ENCODE measurements at places on chromosomes 3 and 15.
A peak's percentile ranks its signal among the peaks of the same experiment; 100 is the strongest.

- H3K27ac ChIP-seq = no peak overlapping the region
- peak; percentile 49 for DNase-seq
- no peaks in the 10 kb centered on the region for H3K27me3 ChIP-seq
- no peaks in the 10 kb centered on the region for H3K36me3 ChIP-seq
- no peaks in the 10 kb centered on the region for H3K4me1 ChIP-seq
Measured at GRCh38 chr15:71792521-71792920, 17.8 kb upstream of the NR2E3 start.

DNA sequence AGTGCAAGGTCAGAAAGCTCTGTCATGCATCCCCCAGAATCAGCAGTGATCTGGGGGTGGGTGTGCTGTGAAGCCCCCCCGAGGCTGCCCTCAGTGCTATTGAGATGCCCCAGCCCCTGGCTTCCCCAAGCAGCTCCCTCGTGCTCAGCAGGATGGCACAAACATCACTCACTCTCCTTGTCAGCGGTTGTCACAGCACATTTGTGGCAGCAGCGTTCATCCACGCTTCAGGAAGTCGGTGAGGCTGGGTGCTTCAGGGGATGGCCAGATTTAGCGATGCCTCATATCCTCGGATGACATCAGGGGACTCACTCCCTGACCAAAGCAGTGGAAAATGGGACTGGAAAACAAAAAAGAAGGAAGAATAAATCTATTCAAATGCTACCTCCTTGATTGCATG lies 54.4 kb upstream of the SLC6A11 start:
- no peak for DNase-seq
- no peak overlapping the region for H3K27ac ChIP-seq
- H3K4me1 ChIP-seq = no peaks in the 10 kb centered on the region
- no peaks in the 10 kb centered on the region for H3K27me3 ChIP-seq
- H3K36me3 ChIP-seq = no peaks in the 10 kb centered on the region
- no peak overlapping the region for H3K4me3 ChIP-seq

DNA sequence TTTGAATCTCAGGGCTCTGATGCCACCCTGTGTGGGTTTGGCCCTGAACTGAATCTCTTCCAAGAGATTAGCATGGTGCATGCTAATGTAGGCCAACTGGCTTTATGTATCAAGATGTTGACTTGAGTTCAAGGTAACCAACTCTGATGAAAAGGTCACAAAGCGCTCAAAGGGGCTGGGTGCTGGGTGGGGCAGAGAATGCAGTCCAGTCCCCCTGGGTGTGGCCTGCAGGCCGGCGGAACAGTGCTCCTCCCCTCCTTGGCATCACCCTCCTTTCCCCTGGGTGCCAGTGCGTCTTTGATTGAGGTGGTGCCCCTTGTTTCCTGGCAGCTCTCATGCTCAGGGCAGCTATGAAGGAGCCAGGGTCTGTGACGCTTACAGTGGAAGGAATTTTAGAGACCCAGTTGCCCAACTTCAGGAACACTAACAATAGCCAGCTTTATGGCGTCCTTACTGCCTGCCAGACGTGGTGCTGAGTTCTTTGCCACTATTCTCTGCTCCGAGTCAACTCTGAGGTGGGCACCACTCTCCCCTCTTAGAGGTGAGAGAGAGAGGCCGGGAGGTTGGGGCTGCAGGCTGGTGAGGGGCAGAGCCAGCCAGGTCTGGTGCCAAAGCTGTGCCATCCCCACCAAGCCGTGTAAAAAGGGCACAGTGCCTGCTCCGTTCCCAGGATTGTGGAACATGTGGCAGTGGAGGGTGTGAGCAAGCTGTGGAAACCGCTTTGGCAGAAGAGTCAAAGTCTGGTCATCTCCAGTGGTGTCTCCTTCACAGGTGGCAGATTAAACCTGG lies 9.8 kb downstream of the SYNM start:
- H3K4me1 ChIP-seq = no peaks in the 10 kb centered on the region
- no peaks in the 10 kb centered on the region for H3K36me3 ChIP-seq
- H3K27ac ChIP-seq = no peak overlapping the region
- no peaks in the 10 kb centered on the region for H3K27me3 ChIP-seq

GRCh38 chr3:147521646-147522045 lies 112.5 kb downstream of the ZIC1 start:
- H3K4me3 ChIP-seq = no peak overlapping the region
- no peak overlapping the region for H3K27ac ChIP-seq
- H3K4me1 ChIP-seq = no peaks in the 10 kb centered on the region
- H3K36me3 ChIP-seq = no peaks in the 10 kb centered on the region
- DNase-seq = no peak
- no peaks in the 10 kb centered on the region for H3K27me3 ChIP-seq

DNA sequence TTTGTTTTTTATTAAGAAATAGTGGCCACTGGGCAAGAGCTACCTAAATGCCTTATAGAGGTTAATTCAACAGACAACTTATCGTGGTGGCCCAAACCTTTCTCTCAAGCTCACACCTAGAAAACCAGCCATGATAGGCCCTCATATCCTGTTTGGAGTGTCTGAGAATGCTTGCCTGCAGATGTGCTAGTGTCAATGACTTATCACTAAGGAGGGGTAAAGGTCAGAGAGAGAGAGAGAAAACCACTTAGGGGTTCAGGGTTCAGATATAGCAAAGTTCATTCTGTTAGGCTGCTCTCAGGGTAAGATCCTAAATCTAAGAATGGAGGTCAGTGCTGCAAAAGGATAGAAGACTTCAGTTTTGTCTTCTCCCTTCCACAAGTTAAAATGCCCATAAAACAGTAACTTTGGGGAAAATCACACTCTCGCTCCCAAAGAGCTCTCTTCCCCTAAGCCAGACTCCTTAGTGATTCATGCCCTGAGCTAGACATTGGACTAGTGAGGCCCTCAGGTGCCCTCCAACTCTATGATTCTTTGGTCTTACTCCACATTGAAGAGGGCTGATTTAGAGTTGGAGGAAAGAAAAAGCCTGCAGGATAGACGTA lies 30.3 kb upstream of the B3GNT5 start:
- peaks cover 2% of the 10 kb centered on the region for H3K4me1 ChIP-seq
- H3K27me3 ChIP-seq = no peaks in the 10 kb centered on the region
- H3K4me3 ChIP-seq = no peak overlapping the region
- no peaks in the 10 kb centered on the region for H3K36me3 ChIP-seq

DNA sequence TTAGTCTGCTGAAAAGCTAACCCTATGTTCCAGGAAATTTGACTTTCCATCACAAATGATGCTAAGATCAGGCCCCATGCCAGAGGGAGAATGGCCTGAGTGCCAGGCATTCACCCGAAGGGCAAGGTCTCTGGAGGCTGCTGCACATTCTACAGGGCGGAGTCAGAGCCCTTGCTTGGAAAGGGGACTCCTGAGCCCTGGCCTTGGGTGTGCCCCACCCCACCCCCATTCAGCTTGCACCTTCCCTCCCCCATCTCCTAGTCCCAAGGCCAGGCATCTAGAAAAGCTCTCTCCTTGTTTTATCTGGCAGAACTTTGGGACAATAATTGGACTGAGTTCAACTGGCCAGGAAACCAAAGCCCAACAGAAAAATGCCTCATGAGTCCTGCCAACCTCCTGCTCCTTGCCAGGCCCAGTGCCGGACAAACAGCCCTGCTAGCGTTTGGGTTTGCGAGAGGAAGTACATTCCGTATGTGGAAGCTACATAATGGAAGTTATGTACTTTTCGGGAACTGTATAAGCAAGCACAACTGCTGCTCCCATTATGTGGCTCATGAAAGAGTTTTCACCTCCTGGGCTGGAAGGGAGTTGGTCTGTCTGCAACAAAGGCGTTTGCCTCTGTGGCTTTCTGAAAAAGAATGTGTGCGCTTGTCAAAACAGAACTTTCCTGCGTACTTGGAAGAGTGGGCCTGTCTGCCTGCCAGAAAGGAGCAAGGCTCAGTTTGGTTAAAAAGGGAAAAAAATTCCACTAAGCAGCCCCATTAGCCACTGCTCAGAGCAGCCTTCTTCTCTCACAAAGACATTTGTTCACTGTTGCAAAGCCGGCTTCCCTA lies 321.5 kb upstream of the CTNNB1 start:
- DNase-seq = no peak
- H3K4me3 ChIP-seq = no peak overlapping the region
- H3K27me3 ChIP-seq = no peaks in the 10 kb centered on the region
- H3K36me3 ChIP-seq = no peaks in the 10 kb centered on the region
- H3K27ac ChIP-seq = no peak overlapping the region

- H3K27ac ChIP-seq = no peak overlapping the region
- no peaks in the 10 kb centered on the region for H3K4me1 ChIP-seq
- H3K27me3 ChIP-seq = no peaks in the 10 kb centered on the region
- DNase-seq = no peak
- no peak overlapping the region for H3K4me3 ChIP-seq
Measured at GRCh38 chr15:75008221-75008625, 12.9 kb downstream of the SCAMP5 start.

DNA sequence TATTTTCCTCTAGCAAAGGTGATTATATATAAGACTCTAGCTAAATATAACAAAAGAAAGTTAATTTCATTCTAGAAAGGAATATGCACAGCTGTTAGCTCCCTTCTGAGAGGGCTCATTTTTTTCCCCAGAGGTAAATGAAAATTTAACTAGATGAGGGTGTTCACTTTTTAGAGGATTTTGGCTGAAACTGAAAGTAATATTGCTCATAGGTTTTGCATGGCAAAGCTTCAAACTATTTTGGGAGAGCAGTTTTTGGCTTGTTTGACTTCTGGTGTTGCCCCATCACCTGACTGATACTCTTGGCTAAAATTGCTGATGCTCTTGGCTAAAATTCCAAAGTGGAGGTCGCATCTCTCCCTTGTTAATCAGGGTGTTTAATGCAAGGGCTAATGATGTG lies 311.9 kb downstream of the EDEM1 start:
- H3K27ac ChIP-seq = no peak overlapping the region
- H3K36me3 ChIP-seq = no peaks in the 10 kb centered on the region
- DNase-seq = no peak
- H3K4me3 ChIP-seq = no peak overlapping the region

GRCh38 chr3:25783661-25784512 lies 644 bp upstream of the NGLY1 start:
- H3K4me1 ChIP-seq = peaks cover 5% of the 10 kb centered on the region
- H3K4me3 ChIP-seq = peak overlapping the region; percentile 40
- peak; percentile 86 for DNase-seq
- no peaks in the 10 kb centered on the region for H3K27me3 ChIP-seq
- H3K36me3 ChIP-seq = no peaks in the 10 kb centered on the region
- no peak overlapping the region for H3K27ac ChIP-seq

DNA sequence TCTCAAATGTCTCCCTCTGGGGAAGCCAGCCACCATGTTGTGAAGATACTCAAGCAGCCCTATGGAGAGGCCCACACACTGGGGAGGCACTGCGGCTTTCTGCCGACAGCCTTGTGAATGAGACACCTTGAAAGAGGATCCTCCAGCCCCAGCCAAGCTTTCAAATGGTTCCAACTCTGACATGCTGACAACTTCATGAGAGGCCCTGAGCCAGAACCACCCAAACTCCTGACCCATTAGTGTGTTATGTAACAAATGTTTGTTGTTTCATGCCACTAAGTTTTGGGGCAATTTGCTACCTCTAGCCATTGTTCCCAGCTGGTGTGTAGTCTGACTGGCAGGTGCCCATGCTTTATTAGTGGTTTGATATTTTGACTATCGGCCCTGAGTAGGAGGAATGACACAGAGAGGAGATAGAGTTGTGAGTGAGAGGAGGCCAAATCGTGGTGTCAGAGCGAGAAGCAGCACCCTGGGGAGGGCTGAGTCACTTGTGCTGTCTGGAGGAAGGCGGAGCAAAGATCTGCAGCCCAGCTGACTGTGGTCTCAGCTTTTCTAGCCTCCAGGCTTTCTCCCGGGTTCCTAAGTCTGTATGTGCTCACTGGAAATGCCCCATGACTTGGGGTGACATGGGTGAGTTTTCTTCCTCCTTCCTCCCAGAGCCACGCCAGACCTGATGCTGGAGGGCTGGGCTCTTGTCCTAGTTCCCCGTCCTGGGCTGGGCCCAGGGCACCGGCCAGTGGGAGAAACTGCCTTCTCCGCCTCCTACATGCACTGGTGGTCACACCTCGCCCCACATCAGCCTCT lies 56.7 kb upstream of the BLM start:
- no peak overlapping the region for H3K27ac ChIP-seq
- no peaks in the 10 kb centered on the region for H3K27me3 ChIP-seq
- H3K36me3 ChIP-seq = no peaks in the 10 kb centered on the region

DNA sequence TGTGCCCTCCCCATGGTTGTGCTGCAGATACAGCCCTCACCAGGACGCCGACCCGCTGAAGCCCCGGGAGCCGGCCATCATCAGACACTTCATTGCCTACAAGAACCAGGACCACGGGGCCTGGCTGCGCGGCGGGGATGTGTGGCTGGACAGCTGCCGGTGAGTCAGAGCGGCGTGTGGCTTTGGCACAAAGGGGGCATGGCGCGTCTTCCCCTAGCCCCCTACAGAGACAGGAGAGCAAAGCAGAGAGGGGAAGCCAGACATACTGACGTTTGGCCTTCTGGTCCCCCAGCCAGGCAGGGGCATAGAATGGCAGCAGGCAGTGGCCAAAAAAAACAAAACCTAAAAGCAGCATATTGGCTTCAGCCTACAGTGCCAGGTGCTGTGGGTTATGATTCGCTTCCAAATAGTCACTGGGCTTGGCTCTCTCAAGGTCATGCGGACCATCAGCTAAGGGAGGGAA lies 64.0 kb downstream of the MESD start:
- no peak for DNase-seq
- H3K36me3 ChIP-seq = no peaks in the 10 kb centered on the region
- H3K27ac ChIP-seq = no peak overlapping the region
- H3K4me1 ChIP-seq = no peaks in the 10 kb centered on the region

DNA sequence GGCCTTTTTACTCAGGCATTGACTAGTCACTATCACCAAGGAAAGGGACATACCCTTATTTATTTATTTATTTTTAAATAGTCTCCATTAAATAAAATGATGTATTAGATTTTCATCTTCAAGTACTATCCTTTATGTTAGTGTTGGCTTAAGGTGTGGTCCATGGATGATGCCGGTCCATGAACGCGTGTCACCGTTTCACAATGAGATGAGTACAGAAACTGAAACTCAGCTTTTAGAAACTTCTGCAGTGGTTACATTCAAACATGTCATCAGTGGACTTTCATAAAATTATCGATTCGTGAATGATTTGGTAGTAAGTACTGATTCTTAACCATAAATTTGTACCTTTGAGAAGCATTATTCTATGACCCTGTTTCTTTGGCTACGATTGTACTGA lies 166.6 kb downstream of the SATB1 start:
- no peaks in the 10 kb centered on the region for H3K36me3 ChIP-seq
- H3K27ac ChIP-seq = no peak overlapping the region
- H3K4me1 ChIP-seq = no peaks in the 10 kb centered on the region
- H3K4me3 ChIP-seq = no peak overlapping the region
- DNase-seq = no peak

GRCh38 chr3:13574798-13575451 lies 26.0 kb downstream of the FBLN2 start:
- peak overlapping the region; percentile 53 for H3K27ac ChIP-seq
- H3K4me1 ChIP-seq = peaks cover 19% of the 10 kb centered on the region
- no peaks in the 10 kb centered on the region for H3K36me3 ChIP-seq
- H3K27me3 ChIP-seq = no peaks in the 10 kb centered on the region
- H3K4me3 ChIP-seq = no peak overlapping the region
- DNase-seq = peak; percentile 78

- H3K4me3 ChIP-seq = no peak overlapping the region
- H3K27me3 ChIP-seq = no peaks in the 10 kb centered on the region
- no peak overlapping the region for H3K27ac ChIP-seq
- peak; percentile 28 for DNase-seq
- no peaks in the 10 kb centered on the region for H3K4me1 ChIP-seq
Measured at GRCh38 chr3:123757281-123757940, 126.7 kb downstream of the MYLK start.
